Mesenchymal stem cell (in vitro differentiated cells and primary cell): ENCODE measurements at places on chromosomes 5 and 9.

DNA sequence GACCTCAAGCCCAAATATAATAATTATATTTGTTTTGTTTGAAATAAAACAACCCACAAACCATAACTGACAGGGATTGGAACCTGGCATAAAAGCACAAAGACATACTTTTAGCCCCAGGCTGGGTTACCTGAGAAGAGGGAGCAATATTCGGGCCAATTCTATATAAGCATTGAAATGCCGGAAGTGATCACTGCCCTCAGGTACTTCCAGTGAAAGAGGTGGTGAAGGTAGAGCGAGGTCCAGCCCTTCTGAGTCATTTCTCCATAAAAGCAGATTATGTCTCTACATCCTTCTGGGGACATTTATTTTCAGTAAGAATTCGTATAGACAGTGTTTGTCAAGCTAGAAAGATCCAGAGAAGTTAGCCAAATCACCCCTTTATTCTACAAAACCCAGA lies 59.6 kb downstream of the GCNT4 start:
- DNase-seq, result no peak

DNA sequence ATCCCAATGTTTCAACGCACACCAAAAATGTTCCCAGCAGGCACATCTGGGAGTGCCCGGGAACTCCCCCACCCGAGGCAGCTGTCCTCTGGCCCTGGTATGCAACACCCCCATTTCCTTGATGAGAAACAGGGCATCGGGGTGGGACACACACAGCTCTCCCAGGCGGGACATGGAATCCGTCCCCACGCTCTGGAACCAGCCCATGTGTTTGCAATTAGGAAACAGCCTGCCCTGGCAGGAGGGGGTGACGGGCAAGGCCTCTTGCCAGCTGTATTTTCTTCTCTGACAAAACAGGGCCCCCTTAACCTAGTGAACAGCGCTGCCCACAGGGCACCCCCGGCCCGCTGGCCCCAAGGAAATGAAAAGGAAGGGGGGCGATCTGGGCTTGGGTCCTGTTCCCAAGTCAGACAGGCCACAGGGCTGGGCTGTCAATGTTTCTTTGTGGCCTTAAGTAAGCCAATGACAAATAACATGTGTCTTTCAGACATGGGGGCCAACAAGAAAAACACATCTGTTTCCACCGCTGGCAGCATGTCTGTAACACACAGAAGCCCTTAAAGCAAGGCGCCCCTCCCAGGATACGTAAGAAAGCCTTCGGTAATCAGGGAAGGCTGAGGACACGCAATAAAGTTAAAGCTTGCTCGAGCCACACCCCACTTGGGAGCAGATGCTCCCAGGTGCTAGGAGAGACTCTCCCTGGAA lies 125.3 kb downstream of the ROR2 start:
- peak; percentile 22 for DNase-seq

DNA sequence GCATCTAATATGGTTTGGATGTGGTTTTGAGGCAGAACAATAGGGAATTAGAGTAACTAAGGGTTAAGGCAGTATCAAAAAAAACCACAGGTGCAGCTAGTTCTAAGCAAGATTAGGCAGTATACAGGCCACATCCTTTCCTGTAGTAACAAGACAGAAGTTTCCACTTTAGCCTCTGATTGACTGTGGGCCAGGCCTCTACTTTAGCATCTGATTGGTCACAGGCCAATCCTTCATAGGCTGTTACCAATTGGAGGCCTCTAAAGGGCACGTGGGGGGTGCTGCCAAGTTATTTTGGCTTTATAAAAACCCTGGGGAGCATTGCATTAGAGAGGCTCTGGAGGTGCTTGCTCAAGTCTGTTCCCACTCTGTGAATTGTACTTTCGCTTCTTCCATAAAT lies 144.1 kb upstream of the ST8SIA4 start:
- DNase-seq, result no peak

GRCh38 chr9:3137347-3137695 lies 293.4 kb upstream of the PUM3 start:
- no peak for DNase-seq

GRCh38 chr5:80503641-80504040 lies 15.7 kb downstream of the FAM151B start:
- no peak for DNase-seq
